ENCODE measurements at places on chromosomes 16 and 17.

GRCh38 chr17:80822021-80822699, 169.5 kb upstream of the CHMP6 start:
- no peak for DNase-seq

DNA sequence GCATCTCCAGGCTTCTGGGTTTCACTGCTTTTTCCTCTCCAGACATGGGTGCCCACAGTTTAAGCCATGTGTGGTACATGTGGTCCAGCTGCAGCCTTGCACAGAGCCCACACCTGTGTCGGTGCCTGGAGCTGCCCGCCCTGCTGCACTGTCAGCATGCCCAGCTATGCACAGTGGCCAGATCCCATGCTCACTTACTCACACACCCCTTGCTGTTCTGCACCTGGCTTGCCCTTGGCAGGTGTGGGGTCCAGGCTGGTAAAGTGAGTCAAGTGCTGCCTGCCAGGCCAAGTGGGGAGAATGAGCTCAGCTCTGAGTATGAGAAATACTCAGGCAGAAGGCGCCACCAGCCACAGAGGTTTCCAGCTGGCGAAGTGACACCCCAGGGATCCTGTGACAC, 739.9 kb downstream of the CDH11 start:
- no peak for DNase-seq

DNA sequence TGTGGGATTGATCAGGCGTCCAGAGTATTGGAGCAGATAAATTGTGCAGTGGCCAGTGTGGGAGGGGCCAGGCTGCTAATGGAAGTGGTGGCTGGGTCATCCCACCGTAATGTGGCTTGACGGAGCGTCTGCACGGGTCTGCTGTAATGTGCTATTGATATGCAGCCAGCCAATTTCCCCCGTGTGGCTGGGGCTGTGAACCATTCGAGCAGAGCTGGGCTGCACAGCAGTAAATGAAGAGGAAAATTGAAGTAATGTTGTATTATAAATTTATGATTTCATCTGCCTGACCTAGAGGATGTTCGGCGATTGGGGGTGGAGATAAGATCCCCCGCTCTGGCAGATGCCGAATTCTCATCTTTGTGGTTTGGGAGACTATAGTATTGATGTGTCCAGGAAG, 121.5 kb downstream of the CCDC182 start:
- DNase-seq: no peak

- DNase-seq: no peak
These were observed 29.4 kb upstream of the PMFBP1 start for GRCh38 chr16:72201387-72201786.

GRCh38 chr16:48617104-48617705, 7.2 kb upstream of the N4BP1 start:
- no peak for DNase-seq

DNA sequence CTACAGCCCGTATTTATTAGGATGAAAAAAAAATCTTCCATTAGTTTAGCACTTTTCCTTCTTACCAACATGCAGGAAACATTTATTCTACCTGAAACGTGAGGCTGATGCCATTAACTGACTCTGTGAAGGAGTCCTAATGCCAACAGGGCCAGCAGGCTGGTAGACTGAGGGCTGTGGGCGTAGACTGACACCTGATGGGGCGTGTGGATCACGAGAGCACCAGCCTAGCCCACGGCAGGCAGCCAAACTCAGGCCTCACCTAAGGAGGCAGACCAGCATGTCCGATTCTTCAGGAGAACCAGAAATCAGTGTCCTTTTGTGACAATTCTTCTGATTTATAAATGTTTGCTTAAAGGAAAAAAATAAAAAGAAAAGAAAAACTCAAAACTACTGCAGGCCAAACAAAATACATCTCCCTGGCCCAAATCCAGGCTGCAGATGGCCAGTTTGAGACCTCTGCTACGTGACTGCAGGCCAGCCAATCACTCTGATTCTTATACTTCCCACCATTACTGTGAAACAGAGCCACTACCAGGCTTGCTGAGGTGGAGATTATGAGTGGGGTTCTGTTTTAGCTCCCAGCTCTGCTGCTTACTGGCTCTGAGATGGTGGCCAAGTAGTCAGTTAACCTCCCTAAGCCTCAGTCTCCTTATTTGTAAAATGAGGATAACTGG, 66.5 kb downstream of the GNAO1 start:
- no peak for DNase-seq

DNA sequence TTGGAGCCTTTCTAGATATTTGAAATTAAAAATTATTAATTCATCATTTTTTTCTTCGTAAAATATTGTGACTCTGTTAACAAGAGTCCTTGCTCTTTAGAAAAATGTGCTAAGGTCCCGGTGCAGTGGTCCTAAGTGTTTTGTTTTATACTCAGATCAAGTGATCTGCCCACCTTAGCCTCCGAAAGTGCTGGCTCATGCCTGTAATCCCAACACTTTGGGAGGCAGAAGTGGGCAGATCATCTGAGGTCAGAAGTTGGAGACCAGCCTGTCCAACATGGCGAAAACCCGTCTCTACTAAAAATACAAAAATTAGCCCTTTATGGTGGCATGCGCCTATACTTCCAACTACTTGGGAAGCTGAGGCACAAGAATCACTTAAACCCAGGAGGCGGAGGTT, 82.6 kb upstream of the LGALS9 start:
- no peak for DNase-seq

- no peak for DNase-seq
These were observed 127.3 kb upstream of the MON1B start for GRCh38 chr16:77063676-77064016.

DNA sequence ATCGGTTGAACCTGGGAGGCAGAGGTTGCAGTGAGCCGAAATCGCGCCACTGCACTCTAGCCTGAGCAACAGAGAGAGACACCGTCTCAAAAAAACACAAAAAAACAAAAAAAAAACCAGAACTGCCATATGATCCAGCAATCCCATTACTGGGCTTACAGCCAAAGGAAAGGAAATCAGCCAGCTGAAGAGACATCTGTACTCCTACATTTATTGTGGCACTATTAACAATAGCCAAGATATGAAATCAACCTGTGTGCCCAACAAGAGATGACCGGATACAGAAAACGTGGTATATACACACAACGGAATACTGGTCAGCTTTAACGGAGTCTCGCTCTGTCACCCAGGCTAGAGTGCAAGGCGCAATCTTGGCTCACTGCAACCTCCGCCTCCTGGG, 14.6 kb downstream of the FANCA start:
- DNase-seq: peak; percentile 8

DNA sequence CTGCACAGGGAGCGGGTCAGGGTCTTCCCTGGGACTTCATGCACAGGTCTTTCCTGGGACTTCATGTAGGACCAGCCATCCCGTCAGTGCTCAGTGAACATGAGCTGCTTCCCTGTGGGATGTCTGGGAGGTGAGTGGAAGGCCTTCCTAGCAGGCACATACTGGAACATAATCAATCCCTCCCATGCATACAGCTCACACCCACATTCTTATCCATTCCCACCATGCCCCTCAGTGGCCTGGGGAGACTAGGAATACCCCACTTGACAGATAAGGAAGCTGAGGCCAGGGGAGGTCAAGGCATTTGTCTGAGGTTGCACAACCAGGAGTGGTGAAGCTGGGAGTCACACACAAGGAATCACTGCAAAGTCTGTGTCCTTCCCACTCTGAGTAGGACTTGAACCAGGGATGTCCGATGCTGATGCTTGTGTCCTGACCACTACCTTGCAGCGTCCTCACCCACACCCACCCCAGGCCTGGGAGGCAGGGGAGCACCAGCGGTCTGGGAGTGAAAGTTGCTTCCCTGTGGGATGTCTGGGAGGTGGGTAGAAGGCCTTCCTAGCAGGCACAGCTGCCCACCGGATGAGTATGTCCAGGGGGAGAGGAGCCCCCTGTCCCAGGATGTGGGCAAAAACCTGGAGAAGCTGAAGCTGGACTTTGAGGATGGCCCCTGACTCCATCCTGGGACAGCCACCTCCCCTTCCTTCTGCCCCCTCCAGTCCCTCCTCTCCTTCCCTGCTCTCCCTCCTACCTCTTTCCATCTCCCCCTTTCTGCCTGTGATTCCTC, 1.0 kb upstream of the NLRC5 start:
- DNase-seq: no peak

- DNase-seq: no peak
These were observed 9.0 kb downstream of the VEZF1 start for GRCh38 chr17:57979076-57979475.

GRCh38 chr16:58492735-58493134, 7.2 kb upstream of the NDRG4 start:
- DNase-seq: no peak

GRCh38 chr17:21215935-21216334, 2.0 kb upstream of the TMEM11 start:
- no peak for DNase-seq

- DNase-seq: no peak
These were observed 938.2 kb upstream of the CDH8 start for GRCh38 chr16:62974424-62974823.

DNA sequence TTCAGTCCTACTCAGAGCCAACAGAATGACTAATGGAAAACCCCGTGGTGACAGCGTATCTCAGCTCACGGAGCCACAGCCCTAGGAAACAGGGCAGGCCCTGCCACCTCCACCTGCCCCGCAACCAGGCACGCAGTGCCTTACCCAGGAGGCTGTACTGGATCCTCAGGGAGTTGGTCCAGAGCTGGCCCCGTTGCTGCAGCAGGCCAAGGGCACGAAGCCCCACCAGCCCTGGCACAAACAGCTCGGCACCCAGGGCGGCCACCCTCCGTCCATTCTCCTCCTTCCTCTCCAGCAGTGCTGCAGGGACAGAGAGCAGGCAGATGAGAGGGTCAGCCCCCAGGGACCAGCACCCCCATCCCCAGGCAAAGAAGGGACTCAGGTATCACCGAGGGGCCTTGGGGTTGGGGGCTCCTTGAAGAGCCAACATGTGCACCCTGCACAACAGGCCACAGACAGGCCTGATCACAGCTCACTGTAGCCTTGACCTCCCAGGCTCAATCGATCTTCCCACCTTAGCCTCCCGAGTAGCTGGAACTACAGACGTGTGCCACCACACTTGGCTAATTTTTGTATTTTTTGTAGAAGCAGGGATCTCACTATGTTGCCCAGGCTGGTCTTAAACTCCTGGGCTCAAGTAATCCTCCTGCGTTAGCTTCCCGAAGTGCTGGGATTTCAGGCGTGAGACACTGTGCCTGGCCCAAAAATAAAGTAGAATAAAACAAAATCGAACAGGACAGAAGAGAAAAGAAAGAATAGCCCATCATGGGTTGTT, 115.7 kb downstream of the RMI2 start:
- no peak for DNase-seq

DNA sequence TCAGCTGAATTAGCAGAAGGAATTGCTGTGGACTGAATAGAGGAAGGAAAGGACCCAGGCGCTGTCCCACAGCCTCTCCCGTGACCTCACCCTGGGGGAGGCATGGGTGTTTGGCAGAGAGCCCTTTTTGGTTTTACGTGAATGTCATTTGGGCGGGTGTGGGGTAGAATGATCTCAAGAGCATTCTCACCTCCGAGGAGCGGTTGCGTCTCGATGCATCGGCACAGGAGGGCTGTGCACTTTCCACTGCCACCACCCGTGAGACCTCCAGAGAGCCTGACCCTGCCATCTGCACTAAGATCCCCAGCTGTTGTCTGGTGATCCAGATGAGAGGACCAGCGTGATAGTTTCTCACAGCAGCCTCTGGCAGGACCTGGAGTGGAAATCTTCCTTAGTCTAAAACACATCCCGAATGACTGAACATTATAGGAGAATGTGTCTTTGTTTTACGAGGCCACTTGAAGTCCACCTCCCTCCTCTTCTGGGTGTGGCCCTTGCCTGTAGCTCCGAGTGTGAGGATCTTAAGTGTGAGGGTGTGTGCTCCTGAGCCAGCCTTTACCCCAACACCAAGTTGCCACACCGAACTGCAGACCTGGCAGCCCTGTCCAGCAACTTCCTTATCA, 29.3 kb downstream of the FOXK2 start:
- no peak for DNase-seq

GRCh38 chr17:73787076-73788059, 143.1 kb upstream of the SDK2 start:
- DNase-seq: no peak

- peak; percentile 12 for DNase-seq
These were observed 2.1 kb downstream of the CPPED1 start for GRCh38 chr16:12801511-12802042.

GRCh38 chr16:11401161-11402050, 56.1 kb downstream of the RMI2 start:
- DNase-seq: no peak

DNA sequence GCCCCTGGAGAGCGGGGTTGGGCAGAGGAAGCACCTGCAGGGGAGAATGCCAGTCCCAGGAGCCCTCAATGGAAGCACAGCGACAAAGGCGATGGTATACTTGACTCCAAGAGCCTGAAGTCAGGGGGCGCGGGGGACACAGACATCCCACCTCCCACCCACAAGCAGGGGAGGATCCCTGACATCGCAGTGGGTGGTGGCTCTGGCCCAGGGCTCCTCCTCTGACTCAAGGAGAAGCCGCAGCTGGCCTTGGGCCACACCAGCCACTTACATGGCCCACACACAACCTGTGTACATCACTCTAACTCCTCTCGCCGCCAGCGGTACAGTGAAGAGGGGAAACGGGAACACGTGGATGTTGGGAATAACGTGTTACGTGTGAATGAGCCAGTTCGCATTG, 44.3 kb downstream of the FZD2 start:
- DNase-seq: no peak

GRCh38 chr17:79711715-79712305, 18.9 kb upstream of the ENPP7 start:
- no peak for DNase-seq

DNA sequence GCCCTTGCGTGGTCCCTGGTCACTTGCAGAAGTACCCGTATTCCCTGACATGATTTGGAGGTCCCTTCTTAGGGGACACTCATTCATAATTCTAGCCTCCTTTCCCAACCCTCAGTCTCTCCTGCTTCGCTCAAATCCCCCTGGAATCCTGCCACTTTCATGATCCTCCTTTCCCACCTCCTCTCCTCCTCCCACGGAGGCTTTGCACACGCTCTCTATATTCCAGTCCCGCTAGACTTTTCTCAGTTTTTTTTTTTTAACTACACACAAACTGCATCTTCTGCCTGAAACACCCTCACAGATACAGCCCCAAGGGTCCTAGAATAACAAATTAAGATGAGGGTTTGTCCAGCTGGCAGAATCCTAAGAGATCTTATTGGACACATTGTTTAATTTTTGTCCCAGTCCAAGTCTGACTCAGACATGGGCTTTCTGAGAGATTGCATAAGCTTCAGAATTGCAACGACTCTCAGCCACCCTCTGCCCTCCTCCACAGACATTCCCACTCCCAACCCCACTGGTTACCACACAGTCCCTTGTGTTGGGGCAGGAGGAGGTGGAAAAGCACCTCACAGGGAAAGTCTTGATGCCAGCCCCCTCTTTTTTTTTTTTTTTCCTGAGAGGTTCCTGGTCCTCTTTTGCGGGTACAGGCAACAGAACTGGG, 739.5 kb upstream of the EEF2KMT start:
- DNase-seq: no peak

GRCh38 chr16:60274431-60275019, 1540.4 kb upstream of the GOT2 start:
- DNase-seq: no peak

GRCh38 chr16:59328961-59329360, 594.8 kb upstream of the GOT2 start:
- no peak for DNase-seq

GRCh38 chr17:68057531-68057952, 22.0 kb downstream of the KPNA2 start:
- no peak for DNase-seq

- no peak for DNase-seq
These were observed 164.6 kb downstream of the CPPED1 start for GRCh38 chr16:12639044-12639443.

- no peak for DNase-seq
These were observed 189.4 kb downstream of the CCDC182 start for GRCh38 chr17:57555636-57556175.

All from fibroblast of skin of left biceps (primary cell).